HuH-7 (cell line): ENCODE measurements at places on chromosomes 1 and 21.

DNA sequence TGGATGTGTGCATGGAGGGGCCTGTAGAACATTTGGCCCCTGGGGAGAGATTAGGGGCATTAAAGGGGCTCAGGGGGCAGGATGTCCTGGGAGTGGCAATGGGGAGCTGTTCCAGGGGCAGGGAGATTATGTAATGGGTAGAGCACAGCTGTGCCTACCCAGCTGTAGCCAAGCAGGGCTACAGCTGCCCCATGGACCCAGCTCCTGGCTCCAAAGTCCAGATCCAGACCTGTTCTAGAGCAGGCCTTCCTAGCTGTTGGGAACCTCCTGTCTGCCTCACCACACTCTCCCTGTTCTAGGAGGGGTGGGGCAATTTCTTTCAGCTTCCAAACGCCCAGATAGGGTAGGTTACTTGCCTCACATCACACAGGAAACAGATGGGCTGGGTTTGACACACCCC, 5.6 kb downstream of the RPS6KA1 start:
- no peak for DNase-seq

- DNase-seq = no peak
These were observed 982 bp upstream of the IL24 start for GRCh38 chr1:206896261-206896660.

GRCh38 chr1:36436821-36437220, 13.4 kb downstream of the OSCP1 start:
- DNase-seq = no peak

- peak; percentile 57 for DNase-seq
These were observed 51.6 kb upstream of the HAO2 start for GRCh38 chr1:119316870-119317416.

DNA sequence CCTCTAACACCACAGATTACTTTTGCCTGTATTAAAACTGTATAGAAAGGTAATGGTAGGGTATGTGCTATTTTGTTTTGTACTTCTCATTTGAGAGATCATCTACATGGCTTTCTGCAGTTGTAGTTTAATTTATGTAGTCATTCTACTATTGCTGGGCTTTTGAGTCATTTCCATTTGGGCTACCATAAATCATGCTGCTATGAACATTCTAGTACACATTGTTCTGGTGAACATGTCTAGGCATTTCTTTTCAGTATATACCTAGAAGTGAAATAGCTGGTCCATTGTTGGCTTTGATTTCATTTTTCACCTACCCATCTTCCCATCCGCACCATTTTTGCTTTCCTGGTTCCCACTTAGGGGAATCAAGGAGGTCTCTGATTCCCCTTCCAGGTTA, 18.7 kb downstream of the EDN2 start:
- DNase-seq = no peak

- no peak for DNase-seq
These were observed 81.4 kb downstream of the ASTN1 start for GRCh38 chr1:177082855-177083693.

GRCh38 chr1:81733480-81733879, 67.3 kb upstream of the ADGRL2 start:
- DNase-seq = no peak

GRCh38 chr1:111127923-111128643, 11.8 kb downstream of the DRAM2 start:
- DNase-seq = no peak

DNA sequence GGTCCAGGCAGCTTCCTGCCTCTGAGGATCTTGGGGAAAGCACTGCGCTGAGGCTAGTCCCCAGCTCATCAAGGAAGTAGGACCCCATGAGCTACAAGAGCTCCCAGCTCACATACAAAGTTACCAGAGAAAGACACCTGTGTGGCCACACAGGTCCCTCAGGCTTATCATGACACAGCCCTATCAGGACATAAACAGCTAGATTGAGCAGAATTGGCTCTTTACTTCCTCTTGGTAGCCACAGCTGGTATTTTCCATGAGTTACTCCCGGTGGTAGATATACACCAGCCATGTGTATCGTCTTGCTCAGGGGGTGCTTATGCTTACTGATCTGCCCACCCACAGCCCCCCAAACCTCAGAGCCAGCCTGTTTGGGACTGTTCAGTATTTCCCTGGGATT, 1.2 kb downstream of the LENEP start:
- no peak for DNase-seq

DNA sequence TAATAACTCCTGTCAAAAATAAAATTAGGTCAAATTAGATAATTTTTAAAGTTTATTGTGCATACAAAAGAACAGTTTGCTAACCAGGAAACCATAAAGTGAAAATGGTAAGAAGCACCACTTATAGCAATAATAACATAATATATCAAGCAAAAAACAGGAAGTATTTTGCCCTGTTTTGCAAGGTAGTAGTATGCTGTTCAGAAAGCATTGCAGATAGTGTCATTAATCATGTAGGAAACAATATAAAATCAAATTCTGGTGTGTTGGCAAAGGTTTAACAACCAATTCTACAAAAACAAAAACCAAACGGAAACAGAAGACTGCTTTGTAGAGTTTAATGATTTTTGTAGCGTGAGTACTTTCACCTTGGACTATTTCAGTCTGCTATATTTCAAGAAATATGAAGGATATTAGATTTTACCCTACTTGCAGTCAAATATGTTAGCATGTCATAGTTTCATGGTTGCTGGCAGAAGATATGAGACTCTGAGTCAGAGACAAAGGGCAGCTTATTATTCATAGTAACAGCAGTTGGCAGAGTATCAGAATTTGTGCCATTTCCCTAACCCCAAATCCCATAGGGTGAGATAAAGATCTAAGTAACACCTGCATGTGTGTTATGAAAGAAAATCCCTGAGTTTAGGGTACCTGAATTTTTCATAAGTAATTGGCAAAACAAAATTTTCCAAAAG, 729.0 kb upstream of the BRINP3 start:
- DNase-seq = no peak

DNA sequence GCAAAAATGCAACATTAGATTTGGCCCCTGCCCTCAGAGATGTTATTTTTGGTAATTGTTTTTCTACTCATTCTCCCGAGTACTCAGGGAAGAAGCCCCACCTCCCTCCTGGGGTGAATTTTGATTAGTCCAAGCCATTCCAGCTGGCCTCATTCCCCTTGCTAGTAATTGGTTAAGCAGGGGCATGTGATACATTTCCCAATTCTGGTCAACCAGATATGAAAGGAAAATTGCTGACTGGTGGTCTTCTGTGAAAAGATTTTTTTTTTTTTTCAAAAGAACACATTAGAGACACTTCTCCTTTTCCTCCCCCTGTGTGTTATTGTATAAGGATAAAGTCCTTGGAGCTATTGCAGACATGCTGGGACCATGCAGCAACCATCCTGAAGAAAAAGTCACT, 71.1 kb upstream of the AKT3 start:
- DNase-seq = no peak

- DNase-seq = no peak
These were observed 436.6 kb upstream of the C1orf87 start for GRCh38 chr1:60510162-60510561.

DNA sequence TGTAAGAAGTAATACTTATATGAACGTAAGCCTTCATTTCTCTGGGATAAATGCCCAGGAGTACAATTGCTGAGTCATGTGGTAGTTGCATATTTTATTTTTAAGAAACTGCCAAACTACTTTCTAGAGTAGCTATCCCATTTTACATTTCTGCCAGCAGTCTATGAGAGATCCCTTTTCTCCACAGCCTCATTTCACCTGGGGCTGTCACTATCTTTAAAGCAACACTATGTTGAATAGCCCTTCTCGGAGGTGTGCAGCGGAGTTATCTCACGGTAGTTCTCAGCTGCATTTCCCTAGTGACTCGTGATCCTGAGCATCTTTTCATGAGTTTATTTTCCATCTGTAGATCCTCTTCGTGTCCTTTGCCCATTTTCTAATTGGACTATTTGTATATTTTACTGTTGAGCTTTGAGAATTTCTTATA, 93.4 kb downstream of the ADARB1 start:
- no peak for DNase-seq

DNA sequence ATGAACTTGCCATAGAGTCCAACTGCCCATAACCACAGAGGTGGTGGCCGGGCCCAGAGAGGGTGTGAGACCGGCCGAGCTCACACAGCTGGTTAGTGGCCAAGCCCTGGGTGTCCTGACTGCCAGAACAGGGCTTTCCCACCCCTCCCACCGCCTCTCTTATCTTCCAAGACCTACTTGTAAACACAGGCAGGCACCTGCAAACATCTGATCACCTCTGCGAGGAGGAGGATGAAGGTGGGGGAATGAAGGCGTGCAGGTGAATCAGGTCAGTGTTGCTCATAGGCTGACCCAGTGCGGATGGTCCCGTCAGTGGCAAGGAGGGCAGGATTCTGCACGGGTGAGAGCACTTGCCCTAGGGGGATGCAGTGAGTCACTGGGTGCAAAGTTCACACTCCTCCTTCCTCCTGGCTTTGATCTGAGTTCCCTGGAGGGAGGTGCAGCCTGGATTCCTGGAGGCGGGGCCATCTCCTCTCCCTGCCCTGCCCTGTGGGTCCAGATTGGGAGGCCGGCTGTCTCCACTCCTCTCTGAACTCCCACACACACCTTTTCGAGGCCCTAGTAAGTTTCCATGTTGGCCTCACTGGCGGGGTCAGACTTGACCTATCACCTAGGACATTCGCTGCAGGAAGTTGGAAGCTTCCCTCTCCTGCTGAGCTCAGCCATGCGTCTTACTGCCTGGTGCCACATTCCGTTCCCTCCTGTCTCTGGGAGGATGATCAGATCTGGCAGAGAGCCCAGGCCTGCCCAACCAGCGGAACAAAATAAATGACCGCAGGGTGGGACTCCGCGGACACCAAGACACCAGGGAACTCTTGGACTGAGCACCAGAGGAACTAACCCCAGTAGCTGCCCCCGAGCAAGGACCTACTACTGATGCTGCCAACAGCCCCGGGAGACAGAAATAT, 7.3 kb downstream of the UQCRHL start:
- DNase-seq = peak; percentile 80

- DNase-seq = peak; percentile 44
These were observed 622.4 kb upstream of the PKN2 start for GRCh38 chr1:88061492-88062177.

GRCh38 chr21:16071761-16072160, 342.0 kb downstream of the USP25 start:
- DNase-seq = no peak
